Occipital lobe (tissue), 3 donors: ENCODE measurements at places on chromosomes 6 and 20. TPM values are rescaled to one million over a fixed set of nuclear protein-coding genes. Genes with fewer than 3 reads are reported as not detected.

- no peak for DNase-seq
These were observed 57.8 kb downstream of the GCLC start for GRCh38 chr6:53487080-53487479.

DNA sequence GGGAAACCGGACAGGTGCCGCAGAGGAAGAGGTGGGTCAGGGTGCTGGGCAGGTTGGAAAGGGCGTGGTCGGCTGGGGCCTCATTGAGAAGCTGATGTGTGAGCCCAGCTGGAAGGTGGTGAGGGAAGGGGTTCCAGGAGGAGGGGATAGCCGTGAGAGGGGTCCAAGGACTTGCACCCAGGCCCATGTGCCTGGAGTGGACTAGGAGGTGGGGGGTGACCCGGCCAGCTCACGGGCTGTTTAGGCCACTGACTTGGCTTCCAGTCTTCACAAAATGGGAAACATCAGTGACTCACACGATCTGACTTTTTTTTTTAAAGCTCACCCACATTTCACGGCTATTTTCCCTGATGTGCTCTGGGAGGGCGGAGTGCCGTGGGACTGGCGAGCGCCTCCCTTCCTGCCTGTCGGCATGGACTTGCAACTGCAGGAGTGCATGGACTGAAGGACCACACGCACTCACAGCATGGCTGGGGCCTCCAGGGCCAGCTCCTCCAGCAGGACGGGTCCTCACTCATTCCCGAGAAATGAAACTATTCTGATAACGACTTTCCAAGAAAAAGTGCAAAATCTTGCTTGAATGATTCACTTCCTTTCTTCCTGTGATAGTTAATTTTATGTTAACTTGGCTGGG, 13.5 kb upstream of the PDE10A start:
- DNase-seq, result no peak

Gene KCNK16
- total RNA-seq, result not detected

Gene SLC52A3
- not detected for total RNA-seq

Gene HFE
- total RNA-seq, result 1.1 TPM

Gene FITM2
- 9.8 TPM for total RNA-seq
